ENCODE measurements at places on chromosomes 6 and 20. TPM values are rescaled to one million over a fixed set of nuclear protein-coding genes. Genes with fewer than 3 reads are reported as not detected.

TSPO2 gene
- polyA plus RNA-seq = not detected

DNA sequence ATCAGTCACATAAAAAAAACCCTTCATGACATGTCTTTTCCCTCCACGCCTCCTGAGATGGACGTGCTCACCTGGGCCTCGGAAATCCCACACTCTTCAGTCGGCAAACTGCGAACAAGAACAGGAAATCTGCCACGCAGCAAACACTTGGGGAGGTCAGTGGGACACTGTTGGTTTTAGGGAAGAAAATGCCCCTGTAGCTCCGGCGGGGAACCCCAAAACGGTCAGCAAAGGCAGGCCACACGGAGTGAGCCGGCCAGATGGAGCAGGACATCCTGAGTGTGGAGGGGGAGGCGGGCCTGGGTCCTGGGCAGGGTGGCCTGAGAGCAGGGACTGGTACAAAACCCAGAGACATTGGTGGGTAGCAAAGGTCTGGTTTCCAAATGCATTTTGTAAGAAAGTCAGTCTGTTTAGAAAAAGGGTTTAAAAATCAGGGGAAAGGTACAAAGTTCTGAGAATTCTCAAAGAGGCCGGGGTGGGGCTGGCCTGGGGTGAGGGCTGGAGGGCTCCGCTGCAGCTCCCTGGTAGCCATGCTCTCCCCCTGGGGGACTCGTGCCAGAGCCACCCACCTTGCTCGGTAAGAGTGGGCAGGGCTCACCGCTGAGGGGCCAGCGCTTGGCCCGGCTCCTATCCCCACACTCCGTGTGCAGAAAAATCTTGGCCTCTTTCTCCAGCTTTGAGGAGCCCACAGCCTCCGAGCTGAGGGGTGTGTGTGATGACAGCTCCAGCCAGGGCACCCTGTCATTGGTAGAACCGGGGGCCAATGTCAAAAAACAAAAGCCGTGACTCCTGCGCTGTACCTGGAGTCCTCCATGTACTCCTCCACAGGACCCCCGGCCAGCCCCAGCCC is 5.2 kb downstream of the SLC2A4RG start:
- DNase-seq = no peak

ALDH8A1 gene
- polyA plus RNA-seq = 0.60 TPM

IPCEF1 gene
- polyA plus RNA-seq = 1.1 TPM

DNA sequence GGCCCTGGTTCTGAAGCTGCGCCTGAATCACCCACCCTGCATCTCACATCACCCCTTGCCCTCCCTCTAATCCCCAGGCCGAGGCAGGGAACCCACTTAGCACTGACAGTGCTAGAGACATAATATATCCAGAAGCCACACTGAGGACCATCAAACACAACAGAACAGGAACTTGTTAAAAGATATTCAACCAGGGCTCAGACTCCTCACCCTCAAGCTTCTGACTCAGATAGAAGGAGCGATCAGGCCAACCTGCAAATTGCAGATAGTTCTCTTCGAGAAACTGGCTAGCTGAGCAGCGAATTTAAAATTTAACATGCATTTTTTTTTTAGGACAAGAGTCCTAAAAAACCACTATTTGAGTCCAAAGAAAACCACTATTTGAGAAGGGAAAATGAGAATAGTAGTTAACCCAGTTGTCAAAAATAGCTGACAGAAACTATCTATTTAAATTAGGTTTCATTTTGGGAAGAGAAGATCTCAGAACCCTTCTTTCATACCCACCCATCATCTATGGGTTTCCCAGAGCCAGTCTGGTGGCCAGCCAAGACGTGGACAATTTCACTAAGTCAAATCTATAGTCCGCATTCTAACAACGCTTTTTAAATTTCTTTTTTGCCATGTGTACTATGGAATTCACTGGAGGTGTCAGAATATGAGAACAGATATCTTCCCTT is 95.6 kb downstream of the OPRM1 start:
- DNase-seq = no peak

TNF gene
- polyA plus RNA-seq = 0.29 TPM

DNA sequence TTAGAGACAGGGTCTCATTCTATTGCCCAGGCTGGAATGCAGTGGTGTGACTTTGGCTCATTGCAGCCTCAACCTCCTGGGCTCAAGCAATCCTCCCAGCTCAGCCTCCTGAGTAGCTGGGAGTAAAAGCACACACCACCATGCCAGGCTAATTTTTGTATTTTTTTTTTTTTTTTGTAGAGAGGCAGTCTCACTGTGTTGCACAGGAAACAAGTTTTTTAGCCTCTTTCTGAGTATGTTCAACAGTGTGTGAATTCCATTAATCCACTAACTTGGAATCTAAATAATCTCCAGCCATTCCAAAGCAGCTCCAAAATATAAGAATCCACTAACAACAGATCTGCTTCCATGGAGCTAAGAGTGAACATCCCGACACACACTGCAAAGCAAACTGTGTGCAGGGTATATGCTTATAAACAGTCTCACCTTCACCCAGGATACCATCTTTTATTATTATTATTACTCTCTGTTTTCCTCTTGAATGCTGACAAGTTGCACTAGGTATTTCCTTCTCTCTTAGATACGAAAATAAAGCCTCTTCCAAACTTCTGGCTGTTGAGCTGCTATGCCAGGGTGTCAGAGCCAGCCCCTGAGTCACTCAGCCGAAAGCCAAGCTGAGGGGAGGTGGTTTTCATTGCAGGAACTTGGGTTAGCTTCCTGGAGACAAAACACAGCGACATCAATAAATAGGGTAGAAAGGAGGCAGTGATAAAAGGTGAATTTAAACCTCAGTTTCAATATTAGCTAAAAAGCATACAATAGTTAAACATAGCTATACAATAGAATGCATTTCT is 264.9 kb downstream of the HIVEP2 start:
- DNase-seq = no peak

TMC2 gene
- 0.34 TPM for polyA plus RNA-seq

COMMD7 gene
- polyA plus RNA-seq = 49.6 TPM
